NCI-H1048 (cell line): ENCODE measurements at places on chromosomes 13 and 19.
A peak's percentile ranks its signal among the peaks of the same experiment; 100 is the strongest.

DNA sequence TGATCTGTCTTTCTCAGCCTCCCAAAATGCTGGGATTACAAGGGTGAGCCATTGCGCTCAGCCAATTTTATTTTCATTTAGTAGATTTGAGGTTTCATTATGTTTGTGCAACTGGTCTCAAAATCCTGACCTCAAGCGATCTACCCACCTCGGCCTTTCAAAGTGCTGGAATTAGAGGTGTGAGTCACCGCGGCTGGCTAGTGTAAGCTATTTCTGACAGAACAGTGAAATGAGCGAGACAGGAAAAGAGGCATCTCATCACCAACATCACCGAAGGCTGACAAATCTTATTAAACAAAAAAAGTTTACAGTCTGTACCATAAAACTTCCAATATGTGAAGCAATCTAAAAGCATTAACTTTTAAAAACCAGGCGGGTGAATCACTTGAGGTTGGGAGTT, 12.2 kb upstream of the ZNF888 start:
- DNase-seq = no peak

DNA sequence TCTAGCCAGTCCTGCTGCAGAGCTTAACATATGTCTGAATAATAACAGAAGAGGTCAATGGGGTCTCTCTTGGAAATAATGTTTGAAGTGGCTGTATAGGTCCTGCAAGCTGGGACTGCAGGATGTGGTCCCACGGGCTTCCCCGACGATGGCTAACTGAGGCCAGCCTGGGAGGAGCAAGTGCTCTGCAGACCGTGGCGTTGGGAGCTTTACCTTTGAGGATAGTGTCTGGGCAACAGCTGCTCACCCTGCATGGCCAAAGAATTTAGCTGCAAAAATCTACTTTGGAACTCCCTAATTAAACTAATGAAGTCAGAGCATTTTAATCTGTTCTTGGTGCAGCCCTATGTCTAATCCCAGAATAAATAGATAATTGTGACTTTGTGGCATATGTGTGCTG, 18.2 kb upstream of the AMER2 start:
- no peak for DNase-seq

- no peak for DNase-seq
These were observed 19.6 kb downstream of the ARHGAP35 start for GRCh38 chr19:46880431-46880830.

GRCh38 chr19:30375553-30376031, 3.4 kb downstream of the ZNF536 start:
- no peak for DNase-seq

GRCh38 chr13:100549316-100549715, 39.3 kb downstream of the GGACT start:
- DNase-seq = no peak

DNA sequence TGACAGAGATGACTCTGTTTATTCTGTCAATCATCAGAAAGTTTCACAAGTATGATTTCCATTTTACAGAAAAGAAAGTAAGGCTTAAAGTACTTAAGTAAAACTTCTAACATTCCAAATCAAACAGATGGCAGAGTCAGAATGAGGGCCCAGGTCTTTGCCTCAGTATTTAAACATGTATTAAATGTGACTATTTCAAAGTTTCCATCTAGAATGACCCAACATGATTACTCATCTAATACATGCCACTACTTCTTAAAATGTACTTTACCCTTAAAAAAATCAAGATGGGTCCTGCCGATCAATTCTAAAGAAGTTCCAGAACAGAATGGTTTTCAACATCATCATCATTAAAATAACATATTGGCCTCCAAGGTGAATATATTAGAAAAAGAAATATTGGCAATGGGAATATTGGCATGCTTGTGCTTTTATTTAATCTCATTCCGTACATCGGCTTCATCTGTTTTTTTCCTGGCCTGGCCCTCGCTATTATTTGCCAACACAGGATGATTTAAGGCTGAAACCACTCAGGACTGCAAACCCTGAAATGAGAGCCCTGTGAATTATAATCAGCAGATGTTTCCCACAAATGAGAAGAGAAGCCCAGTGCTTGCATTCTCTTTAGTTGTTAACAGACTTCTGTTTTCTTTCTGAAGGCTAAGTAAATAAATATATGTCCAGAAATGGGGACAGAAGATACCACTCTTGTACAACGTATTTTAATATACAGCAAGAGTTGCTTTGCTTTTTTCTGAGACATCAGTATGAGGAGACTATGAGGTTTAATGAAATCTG, 340.0 kb downstream of the DNAJC15 start:
- DNase-seq = no peak

- DNase-seq = no peak
These were observed 23.4 kb downstream of the CEACAM21 start for GRCh38 chr19:41599175-41599966.

- DNase-seq = no peak
These were observed 19.2 kb downstream of the SBNO2 start for GRCh38 chr19:1154731-1155351.

DNA sequence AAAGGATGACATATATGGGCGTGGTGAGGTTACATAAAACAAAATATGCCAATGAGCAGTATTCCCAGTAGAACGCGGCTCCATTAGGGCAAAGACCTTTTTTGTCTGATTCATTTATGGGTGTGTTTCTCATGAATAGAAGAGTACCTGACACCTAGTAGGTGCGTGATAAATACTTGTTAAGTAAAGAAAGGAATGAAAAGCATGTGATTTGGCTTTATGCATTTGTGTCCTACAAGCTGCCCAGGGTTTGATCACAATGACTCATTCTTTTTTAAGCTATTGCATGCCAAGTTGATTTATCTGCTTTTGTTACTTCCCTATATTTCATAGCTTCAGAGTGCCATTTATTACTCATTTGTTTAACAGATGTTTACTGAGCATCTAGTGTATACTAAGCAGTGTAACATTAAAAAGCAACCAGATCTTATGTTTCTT, 19.1 kb upstream of the KCTD4 start:
- no peak for DNase-seq

DNA sequence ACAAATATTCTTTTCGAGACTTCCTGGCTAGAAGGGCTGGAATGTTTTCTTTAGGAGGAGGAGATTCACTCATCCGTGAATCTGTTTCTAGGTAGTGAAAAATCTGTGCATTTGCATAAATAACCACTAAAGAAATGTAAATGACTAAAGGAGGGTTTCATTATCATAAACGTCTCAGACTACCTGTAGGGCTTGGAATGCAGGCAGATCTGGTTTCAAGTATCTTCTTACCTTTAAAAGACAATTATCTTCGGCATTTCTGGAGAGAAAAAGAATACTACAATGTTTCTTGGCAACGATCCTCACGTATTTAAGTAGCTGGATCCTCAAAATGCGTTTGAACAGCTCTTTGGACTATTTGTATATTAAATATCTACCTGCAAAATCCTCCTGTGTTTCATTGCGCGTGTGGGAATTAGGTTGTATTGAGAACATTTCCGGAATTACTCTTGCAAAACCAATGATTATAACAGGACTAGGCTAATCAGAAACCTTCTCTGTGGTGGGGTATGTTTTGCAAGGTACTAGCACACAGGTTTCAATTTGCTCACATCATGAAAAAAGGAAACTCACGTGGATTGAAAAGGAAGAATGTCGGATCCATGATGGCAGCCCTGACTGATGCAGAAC, 291.1 kb upstream of the ARGLU1 start:
- DNase-seq = no peak

DNA sequence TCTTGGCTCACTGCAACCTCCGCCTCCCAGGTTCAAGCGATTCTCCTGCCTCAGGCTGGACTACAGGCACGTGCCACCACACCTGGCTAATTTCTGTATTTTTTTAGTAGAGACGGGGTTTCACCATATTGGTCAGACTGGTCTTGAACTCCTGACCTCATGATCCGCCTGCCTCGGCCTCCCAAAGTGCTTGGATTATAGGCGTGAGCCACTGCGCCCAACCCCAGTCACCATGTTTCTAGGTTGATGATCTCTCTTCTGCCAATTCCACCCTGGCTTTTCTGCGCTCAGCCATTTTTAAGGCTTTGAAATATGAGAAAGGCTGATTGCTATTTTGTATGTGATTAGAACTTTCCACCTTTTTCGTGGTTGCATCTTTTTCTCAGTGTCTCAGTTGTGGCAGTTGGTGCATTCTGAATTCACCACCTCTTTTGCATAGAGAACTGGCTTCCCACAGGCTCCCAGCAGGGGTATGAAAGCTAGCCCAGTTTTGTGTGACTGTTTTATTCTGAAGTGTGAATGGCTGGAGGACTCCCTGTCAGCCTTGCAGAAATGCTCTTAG, 15.5 kb downstream of the CEACAM1 start:
- DNase-seq = no peak

DNA sequence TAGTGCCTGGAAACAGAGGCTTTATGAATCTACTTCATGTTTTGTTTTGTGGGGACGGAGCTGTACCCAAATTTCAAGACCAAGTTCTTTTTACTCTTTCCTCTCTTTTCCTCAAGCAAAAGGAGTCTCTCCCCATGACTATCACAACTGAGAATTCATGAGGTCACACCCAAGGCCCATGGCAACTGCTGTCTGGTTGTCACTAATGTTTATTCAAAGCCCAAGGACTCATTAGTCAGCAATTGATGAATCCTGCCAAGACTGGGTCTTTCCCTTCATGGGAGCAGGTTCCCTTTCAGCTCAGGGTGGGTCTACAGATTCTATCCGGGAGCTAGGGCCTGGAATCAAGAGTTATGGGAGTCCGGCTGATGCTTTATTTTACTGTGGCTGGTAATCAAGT, 441.5 kb upstream of the PCDH20 start:
- no peak for DNase-seq

DNA sequence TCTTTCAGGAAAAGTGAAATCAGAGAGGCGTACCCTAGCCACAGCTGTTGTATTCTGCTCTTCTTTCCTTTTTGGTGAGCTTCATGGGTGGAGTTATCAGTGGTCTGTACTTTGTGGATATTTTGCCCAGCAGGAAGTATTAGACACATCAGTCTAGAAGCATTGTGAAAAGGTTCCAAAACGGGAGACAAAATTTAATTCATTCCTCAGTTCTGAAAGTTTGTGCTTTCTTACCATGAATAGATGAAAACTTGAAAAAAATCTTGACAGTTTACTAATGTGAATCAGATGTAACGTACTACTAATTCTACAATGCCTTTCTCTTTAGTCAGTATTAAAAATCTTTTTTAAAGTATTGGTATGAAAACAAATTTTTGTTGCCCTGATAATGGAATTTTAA, 116.8 kb downstream of the DNAJC3 start:
- DNase-seq = no peak

DNA sequence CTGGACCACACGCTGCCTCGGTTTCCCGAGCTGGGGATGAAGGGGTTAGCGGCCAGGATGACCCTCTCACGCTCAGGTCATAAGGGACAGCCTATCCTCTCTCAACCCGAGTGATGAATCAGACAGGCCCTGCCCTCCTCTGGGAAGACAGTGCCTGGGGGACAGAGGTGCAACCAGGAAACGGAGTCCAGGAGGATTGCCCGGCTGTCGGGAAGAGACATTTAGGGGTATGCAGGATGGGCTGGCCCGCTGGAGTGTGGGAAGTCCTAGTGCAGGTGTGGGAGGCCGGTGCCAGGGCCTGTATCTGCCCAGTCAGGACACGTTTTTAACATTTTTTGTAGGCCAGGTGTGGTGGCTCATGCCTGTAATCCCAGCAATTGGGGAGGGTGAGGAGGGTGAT, 8.3 kb downstream of the LSM7 start:
- DNase-seq = no peak

DNA sequence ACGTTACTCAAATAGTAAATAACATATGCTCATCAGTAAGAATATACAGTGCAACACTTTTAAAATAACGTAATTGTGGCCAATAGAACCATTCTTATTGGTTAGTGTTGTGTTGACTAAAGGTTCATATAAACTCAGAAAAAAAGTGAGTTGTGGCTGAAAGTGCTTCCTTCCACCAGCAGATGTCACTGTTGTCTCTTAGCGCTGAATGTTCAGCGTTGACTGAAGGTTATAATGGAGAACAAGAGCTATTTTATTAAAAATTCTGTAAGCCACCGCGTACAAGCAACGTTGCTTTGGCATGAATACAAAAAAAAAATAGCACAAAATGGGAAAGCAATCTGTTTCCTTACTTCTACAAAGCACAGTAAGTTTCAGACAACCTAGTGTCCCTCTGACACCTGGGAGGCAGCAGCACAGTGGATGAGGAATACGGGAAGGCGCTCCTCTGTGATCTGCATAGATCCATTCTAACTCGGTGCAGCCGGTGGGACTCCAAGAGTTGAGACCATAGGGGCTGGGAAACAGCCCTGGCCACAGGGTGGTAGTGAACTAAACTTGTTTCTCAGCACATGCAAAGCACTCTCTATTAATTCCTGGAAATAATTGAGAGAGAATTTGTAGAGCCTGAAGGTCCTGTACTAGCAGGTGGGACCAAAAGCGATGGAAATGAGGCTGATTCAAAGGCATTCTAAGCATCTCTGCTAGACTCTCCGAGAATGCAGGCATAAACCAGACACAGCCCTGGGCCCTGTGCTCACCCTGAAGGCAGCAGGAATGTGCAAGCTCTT, 23.9 kb upstream of the OXGR1 start:
- DNase-seq = peak; percentile 9
